Activated CD8-positive, alpha-beta memory T cell treated with anti-CD3 and anti-CD28 coated beads for 1 hour (primary cell): ENCODE measurements at places on chromosomes 13 and 19.

DNA sequence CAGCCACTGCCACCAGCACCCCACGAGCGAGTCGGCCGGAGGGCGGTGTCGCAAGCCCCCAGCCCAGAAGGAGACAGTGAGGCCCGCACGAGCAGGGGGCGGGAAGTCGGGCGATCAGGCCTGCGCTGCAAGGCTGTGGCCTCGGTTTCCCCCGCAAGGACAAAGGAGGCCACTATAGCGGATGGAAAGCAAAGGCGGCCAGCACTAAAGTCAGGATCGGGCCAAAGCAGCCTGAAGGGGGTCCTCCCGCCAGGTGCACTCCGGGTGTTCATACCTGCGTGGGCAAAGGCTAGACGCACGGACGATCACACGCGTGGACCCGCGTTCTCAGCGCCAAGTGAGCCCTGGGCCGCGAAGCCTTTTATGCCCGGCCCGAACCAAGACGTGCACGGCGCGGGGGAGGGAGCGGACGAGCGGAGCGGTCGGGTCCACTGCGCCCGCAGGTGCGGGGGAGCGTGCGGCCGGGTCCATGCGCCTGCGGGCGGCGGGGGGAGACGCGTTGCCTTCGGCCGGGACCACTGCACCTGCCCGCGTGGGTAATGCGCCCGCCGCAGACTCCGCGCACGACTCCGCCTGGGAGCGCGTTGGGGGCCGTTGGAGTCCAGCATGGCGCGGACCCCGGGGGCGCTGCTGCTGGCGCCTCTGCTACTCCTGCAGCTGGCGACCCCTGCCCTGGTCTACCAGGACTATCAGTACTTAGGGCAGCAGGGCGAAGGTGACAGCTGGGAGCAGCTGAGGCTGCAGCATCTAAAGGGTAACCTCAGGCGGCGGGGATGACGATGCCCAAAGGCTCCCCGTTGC, at the start of the genes PRDX2 and THSD8:
Gene PRDX2, minus strand, starts transcription at position 335 of the 801 bp plus-strand sequence. CDS start 539 bp downstream, outside the sequence.
Gene THSD8, plus strand, starts transcription at position 604 of the 801 bp plus-strand sequence. Its CDS starts 3 bp downstream, at position 607.
- no peak for DNase-seq

GRCh38 chr13:50682966-50683365, 160.5 kb downstream of the DLEU7 start:
- no peak for DNase-seq

- no peak for DNase-seq
These were observed 9.8 kb downstream of the SLC8A2 start for GRCh38 chr19:47461876-47462275.

DNA sequence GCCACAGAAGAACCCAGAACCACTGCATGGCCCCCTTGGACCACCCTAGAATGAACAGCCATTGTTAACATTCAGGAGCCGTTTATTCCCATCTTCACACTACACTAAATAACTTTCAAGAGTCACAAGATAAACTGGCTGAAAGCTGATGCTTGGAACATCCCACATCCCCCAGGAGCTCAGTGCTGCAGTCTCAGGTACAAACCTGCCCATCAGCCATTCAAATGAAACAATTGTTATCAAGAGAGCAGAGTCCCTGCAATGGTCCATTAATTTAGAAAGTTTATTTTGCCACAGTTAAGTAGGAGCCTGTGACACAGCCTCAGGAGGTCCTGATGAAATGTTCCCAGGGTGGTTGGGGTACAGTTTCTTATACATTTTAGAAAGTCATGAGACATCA, 123.8 kb upstream of the ZNF91 start:
- DNase-seq: no peak

GRCh38 chr19:5342573-5343201, 2.1 kb upstream of the PTPRS start:
- no peak for DNase-seq

GRCh38 chr13:101059793-101060192, 356.5 kb downstream of the NALCN start:
- no peak for DNase-seq

- DNase-seq: no peak
These were observed 11.5 kb downstream of the TECR start for GRCh38 chr19:14540741-14541525.

GRCh38 chr19:39916236-39916635, 18.2 kb downstream of the FCGBP start:
- DNase-seq: no peak

DNA sequence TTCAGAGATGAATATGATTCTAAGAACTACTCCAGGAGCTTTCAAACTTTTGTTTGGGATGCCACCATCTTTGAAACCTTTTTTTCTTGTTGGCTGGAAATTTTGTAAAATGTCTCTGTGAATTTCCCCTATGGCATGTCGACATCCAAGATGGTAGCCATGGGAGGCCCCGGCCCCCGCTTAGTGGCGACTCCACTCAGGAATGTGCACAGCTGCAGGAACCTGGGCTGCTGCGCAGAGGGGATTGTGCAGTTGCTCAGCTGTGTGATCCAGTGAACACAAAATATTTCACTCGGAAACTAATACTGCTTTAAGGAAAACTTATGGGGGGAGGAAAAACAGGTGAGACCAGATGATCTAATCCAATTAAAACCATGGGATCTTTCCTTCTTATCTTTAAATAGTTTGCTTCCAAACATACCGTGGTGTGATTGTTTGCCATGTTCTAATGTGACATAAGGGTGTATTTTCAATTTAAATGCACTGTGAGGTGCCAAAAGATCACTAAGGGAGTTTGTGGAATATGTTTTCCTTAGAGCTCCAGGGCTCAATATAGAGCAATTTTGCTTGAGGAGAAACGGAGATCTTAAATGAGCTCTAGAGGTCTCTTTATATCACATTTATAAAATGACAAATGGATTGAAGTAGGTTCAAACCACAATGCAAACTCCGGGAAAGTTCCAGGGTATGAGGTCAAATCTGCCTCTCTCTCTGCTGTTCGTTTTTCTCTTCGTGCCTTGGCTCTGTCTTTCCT, 497.7 kb downstream of the FGF9 start:
- DNase-seq: no peak
